Cardiac fibroblast (primary cell): ENCODE measurements at places on chromosomes 7 and 10.
A peak's percentile ranks its signal among the peaks of the same experiment; 100 is the strongest.

DNA sequence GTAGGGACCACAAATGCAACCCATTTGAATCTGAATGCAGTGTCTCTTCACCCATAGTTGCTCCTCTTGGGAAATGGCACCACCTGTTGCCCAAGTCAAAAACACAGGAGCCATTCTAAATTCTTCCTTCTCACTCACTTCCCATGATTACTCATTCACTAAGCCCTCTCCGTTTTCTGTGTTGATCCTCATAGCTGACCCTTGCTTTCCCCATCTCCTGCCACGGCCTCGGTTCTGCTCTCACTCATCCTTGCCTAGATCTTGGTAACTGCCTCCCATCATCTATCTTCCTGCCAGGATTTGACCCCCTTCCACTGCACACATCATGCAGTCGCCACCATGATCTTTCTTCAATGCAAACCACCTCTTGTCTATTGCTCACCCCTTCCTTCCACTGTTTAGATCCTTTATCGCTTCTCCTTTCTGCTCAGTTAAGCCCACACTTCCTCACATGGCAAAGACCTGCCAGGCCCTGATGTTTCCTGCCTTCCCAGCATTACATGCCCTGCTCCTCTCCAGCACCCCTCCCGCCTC, 19.0 kb upstream of the CPN1 start:
- peak; percentile 58 for DNase-seq

GRCh38 chr7:2993868-2994267, 49.8 kb downstream of the CARD11 start:
- no peak for DNase-seq

DNA sequence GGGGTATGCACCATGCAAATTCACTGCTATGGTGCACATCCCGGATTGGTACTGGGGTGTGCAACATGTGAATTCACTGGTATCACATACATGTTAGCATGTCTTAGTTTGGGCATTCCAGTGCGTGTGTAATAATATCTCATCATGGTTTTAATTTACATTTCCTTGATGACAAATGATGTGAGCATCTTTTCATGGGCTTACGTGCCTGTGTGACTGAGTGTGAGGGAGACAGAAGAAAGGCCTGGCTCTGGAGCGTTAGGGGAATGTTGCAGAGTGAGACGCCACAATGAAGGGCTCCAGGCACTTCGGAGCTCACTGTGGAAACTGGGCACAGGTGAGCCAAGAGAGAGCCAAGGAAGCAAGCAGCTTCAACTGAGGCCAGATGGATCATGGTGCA, 162.6 kb downstream of the UBE2H start:
- DNase-seq: no peak

DNA sequence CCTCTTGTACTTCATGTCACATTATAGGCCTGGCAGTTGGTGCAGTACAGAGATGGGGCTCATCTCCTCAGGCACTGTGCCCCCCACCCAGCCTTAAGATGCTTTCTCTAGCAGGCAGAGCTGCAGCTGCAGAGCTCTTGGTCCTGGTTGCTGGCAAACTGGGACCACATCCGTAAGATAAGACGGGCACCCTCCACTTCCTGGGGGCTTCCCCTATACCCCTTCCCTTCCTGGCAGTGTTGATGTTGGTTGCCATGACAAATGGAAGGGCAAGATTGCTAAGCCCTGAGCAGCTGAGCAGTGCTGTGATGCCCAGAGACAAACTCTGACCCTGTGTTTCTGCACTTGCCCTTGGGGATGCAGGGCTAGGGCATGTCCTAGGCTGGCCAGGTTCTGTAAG, 103.4 kb upstream of the ANLN start:
- DNase-seq: no peak

DNA sequence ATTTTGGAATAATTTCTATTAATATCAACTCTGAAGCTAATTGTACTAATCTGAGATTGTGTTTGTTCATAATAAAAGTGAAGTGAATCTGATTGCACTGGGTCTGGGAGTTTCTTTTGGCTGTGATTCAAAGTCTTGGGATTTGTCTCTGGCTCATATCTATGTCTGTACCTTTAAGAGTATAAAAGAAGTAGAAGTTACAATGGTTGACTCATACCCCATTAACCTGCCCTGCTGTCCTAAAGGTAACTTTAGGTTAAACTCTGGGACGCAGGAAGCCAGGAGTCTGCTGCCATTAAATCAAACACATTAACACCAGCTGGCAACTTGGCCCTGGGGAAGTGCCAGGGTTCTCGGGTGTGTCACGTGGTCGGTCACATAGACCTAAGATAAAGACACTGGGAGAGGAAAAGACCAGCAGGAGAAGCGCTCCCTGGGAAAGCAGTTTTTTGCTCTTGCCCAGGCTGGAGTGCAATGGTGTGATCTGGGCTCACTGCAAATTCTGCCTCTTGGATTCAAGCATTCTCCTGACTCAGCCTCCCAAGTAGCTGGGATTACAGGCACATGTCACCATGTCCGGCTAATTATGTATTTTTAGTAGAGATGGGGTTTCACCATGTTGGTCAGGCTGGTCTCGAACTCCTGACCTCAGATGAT, 17.8 kb downstream of the SCD start:
- DNase-seq: peak; percentile 74

DNA sequence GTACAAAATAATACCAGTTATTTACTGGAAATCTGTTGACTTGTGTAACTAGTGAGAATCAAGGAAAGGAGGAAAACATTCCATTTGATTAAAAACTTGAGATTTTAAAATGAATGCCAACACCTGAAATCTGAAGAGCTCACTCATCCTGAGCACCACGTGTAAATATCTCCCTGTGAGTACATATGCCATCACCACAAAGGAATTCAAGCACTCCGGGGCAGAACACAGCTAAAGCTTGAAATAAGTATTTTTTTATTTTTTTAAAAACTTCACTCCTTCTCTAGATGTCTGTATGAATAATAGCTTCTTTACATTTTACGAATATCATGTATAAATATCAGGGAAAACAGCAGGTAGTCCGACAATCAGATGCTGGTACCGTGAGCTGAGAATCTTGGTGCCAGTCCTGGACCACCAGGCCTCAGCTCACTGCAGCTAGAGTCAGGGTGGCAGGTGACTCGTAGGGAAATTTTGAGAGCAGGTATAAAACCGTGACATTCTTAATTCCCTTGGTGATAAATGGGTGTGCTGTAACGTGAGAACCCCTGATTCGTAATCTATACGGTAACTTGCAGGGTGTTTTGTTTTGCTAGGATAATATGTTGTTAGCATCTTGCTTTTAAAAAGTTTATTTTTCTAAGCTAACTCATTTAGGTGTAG, 12.7 kb downstream of the LMTK2 start:
- peak; percentile 66 for DNase-seq

DNA sequence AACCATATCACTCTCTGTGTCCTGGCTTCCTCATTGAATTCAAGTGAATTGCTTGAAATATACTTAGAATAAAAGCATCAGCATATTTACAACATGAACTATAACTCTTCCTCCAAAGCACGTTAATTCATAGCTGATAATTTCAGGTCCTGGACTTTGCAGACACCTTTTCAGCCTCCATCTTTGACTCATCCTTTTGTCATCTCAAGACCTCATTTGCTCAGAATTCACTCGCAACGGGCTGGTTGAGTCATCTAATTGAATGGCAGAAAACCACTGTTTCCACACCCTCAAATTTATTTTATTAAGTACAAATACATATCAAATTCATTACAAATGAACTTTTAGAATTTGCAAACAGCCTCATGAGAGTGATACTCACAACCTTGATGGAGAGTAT, 545.7 kb downstream of the GATA3 start:
- DNase-seq: no peak

GRCh38 chr10:72784551-72785351, 92.8 kb downstream of the MCU start:
- DNase-seq: peak; percentile 94
